Renal cortical epithelial cell (primary cell): ENCODE measurements at places on chromosomes 3 and 15. TPM values are rescaled to one million over a fixed set of nuclear protein-coding genes. Genes with fewer than 3 reads are reported as not detected.

DNA sequence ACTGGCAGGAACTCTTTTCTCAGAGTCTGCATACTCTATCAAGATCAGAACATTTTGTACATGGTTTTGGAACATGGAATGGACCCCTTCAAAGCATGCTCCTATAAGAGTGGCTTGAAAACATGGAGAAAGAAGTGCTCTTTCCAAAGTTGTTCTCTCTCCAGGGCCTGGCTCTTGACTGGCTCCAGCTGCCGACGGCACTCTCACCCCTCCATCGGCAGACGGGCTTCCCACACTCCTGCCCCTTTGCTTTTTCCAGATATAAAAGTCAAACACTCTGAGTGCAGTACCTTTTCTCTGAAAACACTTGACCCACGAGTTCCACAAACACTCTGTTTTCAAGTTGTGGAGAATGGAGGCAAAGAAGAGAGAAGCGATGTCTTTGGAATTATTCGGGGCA lies 72.5 kb upstream of the ONECUT1 start:
- DNase-seq: no peak

DNA sequence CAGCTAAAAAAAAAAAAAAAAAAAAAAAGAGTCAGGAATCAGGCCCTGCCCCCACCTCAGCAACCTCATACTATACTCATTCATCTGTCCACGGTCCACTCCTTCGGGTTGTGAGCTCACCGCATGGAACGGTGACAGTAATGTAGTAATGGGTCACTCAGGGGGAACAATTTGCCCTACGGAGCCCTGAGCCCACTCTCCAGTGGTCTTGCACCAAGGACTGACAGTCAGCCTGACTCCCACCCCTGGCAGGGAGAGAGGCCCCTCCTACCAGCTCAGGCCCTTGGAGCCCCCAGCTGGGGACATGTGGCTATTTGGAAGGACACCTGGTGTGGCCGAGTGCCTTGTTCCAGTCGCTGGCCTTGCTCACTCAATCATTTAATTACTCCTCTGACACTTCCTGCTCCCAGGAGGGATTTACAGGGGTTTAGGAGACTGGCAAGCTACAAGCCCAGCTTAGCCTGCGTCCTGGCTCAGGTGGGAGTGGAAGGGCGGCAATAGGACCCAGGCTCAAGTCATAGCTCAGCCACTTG lies 19.9 kb upstream of the CACNA2D2 start:
- no peak for DNase-seq

The GPX1 gene
- 288 and 368 TPM in 2 replicates for total RNA-seq

The UCN2 gene
- 4.0 and 11.5 TPM in 2 replicates for total RNA-seq

GRCh38 chr3:99637368-99638111 lies 854 bp upstream of the COL8A1 start:
- DNase-seq: peak; percentile 90

DNA sequence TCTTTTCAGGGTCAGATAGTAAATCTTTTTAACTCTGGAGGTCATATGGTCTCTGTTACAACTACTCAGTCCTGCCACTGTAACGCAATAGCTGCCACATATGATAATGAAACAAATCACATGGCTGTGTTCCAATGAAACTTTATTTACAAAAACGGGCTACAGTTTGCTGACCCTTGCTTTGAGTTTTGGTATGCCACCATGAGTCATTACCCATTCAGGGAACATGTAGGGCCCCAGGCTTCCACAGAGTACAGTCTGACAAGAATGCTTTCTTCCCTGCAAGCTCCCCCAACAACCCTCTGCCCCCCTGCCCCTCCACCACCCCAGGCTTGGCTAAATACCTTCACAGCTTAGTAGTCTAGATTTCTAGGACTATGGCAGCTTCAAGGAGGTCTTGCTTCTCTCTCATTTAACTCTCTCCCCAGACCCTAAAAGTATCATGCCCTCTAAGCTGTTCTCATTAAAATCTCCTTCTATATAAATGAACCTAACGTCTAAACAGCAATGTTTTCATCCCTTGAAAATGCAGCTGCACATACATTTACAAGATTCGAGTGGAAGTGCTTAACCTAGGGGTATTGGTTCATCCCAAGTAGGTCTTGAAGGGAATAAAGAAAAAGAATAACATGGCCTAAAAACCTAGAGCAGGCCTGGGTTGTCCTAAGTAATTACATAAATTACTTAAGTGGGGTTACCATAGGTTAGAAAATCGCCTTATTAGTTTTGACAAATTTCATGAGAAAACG lies 117.8 kb upstream of the PRICKLE2 start:
- peak; percentile 99 for DNase-seq

The CCR2 gene
- not detected in 2 replicates for total RNA-seq

GRCh38 chr3:3149560-3149959 lies 22.8 kb downstream of the TRNT1 start:
- DNase-seq: no peak

DNA sequence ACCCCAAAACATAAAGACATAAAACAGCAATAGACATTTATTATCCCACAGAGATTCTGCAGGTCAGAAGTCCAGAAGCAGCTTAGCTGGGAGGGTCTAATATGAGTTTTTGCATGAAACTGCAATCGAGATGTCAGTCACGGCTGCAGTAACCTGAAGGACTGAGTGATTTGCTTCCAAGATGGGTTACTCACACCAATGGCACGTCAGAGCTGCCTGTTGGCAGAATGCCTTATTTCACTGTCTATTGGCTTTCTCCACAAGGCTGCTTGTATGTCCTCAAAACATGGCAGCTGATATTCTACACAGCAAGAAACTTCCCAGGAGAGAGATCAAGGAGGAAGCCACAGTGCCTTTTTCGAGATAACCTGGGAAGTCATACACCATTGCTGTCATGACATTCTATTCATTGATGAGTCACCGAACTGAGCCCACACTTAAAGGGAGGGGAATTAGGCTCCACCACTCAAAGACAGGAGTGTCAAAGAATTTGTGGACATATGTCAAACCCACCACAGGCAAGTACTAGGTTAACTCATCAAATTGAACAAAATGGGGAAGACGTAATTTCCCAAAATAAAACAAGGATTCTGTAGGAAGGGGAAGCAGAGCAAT lies 122.2 kb downstream of the SYNPR start:
- DNase-seq: peak; percentile 16

GRCh38 chr3:133491481-133492059 lies 81.9 kb upstream of the CDV3 start:
- DNase-seq: no peak

- DNase-seq: peak; percentile 47
Observed at GRCh38 chr3:42300013-42300412, 34.0 kb upstream of the CCK start.

- no peak for DNase-seq
Observed at GRCh38 chr3:157513585-157513984, 10.4 kb upstream of the VEPH1 start.

DNA sequence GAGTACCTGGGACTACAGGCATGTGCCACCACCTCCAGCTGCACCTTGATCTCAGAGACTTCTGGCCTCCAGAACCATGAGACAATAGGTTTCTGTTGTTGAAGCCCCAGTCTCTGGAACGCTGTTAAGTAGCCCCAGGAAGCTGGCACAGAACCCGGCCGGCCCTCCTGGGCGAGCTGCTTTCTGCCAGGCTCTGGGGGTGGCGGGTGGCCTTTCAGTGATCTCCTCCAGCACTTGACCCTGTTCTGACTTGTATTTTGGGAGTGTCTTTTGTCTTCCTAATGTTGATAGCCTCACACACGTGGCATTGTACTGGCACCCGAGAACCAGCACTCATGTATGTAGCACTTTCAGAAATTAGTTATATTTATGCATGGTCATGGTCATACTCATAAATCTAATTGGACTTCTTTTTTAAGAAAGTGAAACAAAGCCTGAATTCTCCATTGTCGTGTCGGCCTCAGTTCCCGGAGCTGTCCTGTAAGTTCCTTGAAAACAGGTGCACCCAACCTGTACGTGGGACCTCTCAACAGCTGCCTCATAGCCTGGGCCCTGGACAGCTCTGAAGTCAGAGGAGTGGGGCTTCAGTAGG lies 74.0 kb downstream of the TFRC start:
- no peak for DNase-seq

DNA sequence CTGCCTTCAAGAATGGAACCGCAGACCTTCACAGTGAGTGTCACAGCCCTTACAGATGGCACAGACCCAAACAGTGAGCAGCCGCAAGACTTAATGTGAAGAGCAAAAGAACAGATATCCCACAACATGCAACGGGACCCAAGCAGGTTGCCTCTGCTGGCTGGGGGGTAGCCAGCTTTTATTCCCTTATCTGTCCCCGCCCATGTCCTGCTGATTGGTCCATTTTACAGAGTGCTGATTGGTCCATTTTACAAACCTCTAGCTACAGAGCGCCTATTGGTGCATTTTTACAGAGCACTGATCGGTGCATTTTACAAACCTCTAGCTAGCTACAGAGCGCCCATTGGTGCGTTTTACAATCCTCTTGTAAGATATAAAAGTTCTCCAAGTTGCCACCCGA lies 102.0 kb upstream of the IGF1R start:
- no peak for DNase-seq

- peak; percentile 9 for DNase-seq
Observed at GRCh38 chr15:75989045-75989444, 23.2 kb downstream of the NRG4 start.

The FES gene
- total RNA-seq: 3.3 and 7.1 TPM in 2 replicates

- no peak for DNase-seq
Observed at GRCh38 chr15:98878862-98879261, 128.7 kb downstream of the PGPEP1L start.

DNA sequence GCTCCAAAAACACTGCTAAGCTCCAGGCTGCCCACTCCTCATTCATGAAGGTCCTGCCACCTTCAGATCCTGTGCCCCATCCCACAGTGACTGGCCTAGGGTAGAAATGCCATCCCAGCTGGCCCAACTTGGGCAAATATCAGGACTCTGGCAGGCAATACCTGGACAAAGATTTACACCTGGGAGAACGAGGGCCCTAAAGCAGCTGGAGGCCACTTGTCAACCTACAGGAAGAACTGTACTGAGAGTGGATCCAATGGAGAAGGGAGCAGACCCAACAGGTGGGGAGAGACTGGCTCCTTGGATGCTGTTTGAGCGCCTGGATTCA lies 57.1 kb upstream of the GATA2 start:
- DNase-seq: no peak

GRCh38 chr15:40461958-40462357 lies 8.8 kb upstream of the CHST14 start:
- no peak for DNase-seq

The CCR1 gene
- total RNA-seq: 0.15 TPM in 1 of 2 replicates, not detected in the other

GRCh38 chr3:4675704-4676103 lies 182.6 kb downstream of the ITPR1 start:
- no peak for DNase-seq

The RAB43 gene
- 38.3 and 41.7 TPM in 2 replicates for total RNA-seq

The PSTPIP1 gene
- not detected in 2 replicates for total RNA-seq

The SH3GL3 gene
- 0.35 and 0.69 TPM in 2 replicates for total RNA-seq

DNA sequence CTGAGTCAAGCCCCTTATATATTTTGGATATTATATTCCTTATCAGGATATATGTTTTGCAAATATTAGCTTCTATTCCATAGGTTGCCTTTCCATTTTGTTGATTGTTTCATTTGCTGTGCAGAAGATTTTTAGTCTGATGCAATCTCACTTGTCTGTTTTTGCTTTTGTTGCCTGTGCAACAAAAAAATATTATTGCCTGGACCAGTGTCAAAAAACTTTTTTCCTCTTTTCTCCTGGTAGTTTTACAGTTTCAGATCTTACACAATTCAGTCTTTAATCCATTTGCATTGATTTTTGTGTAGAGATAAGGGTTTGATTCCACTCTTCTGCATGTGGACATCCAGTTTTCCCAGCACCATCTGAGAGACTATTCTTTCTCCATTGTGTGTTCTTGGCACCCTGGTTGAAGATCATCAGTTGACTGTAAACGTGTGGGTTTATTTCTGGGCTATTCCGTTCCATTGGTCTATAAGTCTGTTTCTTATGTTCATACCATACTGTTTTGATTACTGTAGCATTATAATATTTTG lies 228.9 kb upstream of the NR2E3 start:
- no peak for DNase-seq

DNA sequence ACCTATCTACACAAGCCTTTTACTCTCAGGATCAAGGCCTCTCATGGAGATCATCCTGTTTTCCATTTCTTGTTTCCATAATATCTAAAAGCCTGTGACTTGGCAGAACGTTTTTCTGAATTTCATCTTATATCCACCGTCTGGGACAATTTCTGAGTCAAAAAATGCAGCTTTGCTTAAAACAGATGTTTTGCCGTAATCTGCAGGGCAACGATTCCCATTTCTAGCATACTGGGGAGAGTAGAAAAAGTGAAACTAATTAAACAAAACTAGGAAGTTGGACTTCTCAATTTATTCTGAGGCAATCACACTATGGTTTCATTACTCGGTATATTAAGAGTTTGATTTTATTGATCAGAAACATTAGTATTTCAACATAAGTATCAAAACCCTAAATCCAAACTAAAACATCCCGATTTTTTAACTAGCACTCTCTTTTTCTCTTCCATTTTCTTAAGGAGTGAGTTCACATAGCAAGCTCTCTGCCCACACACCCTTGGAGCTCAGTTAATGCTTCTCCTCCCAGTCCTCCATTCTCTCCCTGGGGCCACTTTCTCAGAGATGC lies 33.6 kb downstream of the SPATA12 start:
- DNase-seq: no peak

DNA sequence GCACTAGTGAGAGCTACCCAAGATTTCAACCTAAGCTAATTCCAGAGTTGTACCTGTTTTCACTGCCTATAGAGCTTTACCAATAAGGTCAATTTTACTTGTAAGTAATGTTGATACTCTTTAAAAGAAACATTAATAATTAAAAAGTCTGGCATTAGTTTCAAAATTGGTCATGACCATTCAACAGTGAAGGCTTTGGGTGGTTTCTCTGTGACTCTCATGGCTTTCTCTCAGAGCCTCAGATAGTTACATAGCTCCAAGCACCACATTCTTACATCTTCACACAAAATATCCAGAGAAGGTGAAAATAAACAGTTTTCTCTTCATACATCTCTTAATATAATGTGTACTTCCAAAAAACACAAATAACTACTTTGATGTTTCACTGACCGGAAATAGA lies 61.5 kb upstream of the TCF12 start:
- DNase-seq: no peak

The SAXO2 gene
- total RNA-seq: under 0.01 and 2.3 TPM in 2 replicates

GRCh38 chr3:119524931-119525662 lies 26.8 kb downstream of the TIMMDC1 start:
- peak; percentile 31 for DNase-seq
